ENCODE measurements at places on chromosomes 7 and 10.

GRCh38 chr7:144738708-144739314 is 97.0 kb downstream of the TPK1 start:
- peak; percentile 64 for DNase-seq

- no peak for DNase-seq
These were observed 280.9 kb downstream of the NEBL start for GRCh38 chr10:20616056-20616671.

DNA sequence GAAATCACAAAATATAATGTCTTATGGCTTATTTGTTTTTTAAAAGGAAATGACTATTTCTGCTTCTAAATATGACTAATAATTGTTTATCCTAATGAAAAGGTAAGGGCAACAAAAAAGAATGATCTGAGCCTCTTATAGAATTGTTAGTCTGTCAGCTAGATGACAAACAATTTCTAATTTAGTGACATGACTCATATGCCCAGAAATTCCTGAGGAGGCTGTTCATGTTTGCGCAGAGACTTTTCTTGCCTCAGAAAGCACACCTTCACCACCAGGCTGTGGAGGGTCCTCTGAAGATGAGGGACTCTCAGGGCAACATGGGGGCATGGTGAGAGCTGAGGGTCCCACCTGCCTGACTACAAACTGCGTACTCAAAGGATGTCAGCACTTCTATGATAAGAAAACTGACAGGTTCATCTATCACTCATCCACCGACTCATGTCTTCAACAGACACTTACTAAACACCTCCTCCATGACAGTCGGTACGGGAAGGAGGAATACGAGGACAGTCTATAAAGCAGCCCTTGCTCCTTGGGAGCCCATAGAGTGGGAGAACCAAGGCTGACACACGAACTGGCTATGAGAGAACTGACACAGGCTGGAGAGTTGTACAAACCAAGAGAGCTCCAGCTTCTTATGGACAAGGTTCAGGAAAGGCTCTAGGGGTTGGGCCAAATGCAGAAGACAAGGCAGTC is 102.0 kb downstream of the PKD1L1 start:
- DNase-seq: no peak

GRCh38 chr7:2956526-2957368 is 86.9 kb downstream of the CARD11 start:
- DNase-seq: peak; percentile 83

DNA sequence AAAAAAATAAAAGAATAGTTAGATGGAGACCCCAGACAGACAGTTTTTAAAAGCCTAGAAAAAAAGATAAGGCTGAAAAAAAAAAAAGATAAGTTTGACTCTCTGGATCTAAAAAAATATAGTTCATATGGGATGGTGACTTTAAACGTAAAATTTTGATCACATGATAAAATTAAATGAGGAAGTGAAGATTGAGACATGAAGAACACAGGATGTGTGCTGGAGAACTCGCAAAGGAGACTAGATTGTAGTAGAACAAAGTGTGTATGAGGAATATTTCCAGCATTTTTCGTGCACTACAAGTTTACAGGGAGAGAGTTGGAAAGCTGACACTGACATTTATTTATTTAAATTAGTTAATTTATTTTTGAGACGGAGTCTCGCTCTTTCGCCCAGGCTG is 286.4 kb downstream of the PRPF18 start:
- DNase-seq: peak; percentile 16

- peak; percentile 41 for DNase-seq
These were observed 42.3 kb downstream of the PRKCQ start for GRCh38 chr10:6537770-6538169.

DNA sequence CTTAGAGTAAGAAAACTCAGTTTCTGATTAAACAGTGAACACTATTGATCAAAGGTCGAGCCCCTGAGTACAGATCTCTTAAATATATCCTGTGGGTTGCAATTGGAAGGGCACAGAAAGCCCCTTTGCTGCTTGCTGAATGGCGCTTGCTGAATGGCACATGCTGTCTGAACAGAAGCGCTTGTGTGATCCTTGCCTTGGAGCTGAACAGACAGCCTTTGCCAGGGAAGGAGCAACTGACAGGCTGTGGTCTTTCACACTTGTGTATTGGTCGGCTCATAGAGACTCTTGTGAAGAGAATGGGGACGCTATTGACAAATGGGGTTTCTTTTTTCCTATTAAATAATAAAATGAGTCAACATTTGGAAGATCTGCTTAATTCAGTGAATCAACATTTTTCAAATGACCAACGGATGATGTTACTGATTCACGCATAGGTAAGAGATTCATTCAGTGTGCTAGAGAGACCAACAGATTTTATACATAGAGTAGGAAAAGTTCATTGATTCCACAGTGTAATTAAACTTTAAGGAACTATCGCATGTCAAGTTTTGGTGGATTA is 99.4 kb upstream of the TNS3 start:
- DNase-seq: no peak

DNA sequence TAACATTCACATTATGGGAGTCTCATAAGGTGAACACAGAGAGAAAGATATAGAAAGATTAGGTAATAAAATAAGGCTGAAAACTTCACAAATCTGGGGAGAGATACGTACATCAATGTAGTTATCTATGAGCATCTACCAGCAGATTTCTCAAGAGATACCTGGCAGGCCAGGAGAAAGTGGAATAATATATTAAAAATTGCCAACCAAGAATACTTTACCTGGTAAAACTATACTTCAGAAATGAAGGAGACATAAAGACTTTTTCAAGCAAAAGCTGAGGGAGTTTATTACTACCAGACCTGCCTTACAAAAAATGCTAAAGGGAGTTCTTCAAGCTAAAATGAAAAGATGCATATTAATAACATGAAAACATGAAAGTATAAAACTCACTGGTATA is 78.8 kb upstream of the COMTD1 start:
- DNase-seq: no peak

- no peak for DNase-seq
These were observed 78.7 kb upstream of the PDK4 start for GRCh38 chr7:95675016-95675415.

DNA sequence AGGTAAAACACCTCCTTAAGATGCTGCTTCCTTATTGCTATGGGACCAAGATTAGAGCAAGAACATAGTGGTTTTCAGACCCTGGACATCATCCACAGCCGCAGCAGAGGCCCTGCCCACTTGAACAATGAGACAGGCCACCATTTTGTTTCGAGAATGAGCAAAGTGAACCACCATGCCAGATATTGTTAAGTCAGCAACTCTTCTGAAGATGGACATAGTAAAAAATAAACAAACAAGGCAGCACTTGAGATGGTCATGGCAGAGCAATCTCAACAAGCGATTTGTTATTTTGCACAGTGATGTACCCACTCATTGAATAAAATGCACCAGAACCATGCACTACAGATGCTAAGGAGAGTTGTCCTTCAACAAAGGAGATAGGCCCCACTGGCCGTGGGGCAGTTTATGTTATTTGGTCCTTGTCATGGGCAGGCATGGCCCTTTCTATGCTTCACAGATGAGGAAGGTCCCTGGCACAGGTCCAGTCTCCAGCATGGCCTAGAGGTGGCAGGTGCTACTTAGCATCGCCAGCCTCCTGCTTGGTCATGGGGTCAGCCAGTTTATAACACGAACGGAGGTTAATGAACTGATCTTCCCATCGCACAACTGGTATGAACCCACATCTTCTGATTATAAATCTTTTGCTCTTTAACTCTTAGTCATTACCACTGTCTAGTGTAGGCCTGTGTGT is 44.1 kb downstream of the IKZF1 start:
- DNase-seq: no peak

GRCh38 chr10:95526044-95526443 is 35.1 kb downstream of the SORBS1 start:
- no peak for DNase-seq

DNA sequence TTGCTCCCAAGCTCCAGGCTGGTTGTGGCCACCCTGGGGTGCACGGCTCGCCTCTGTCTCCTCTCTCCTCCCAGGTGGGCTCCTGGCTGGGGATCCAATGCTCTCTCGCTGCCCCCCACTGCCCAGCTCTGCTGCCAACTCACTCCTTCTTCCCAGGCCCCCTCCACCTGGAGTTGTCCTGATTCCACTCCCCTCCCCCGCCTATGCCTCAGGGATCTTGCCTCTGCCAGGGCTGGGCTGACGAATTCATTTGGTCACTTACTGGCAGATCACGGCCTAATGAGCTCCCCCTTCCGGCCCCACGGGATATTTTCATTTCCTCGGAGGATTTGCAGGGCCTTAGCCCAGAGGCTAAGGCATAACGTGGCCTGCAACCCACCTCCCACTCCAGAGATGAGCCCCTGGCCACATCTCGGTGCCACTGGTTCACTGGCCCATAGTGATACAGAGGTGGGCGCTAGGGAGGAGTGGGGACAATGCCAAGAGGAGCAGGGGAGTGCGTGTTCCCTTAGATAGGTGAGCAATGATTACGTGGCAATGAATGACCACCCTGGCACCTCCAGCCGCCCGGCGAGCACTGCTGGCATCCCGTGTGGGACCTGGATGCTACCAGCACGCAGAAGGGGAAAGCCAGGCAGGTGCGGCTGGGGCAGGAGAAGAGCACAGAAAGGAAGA is 344.6 kb upstream of the SHH start:
- DNase-seq: peak; percentile 7

GRCh38 chr10:123573236-123574108 is 92.7 kb upstream of the GPR26 start:
- DNase-seq: peak; percentile 64

DNA sequence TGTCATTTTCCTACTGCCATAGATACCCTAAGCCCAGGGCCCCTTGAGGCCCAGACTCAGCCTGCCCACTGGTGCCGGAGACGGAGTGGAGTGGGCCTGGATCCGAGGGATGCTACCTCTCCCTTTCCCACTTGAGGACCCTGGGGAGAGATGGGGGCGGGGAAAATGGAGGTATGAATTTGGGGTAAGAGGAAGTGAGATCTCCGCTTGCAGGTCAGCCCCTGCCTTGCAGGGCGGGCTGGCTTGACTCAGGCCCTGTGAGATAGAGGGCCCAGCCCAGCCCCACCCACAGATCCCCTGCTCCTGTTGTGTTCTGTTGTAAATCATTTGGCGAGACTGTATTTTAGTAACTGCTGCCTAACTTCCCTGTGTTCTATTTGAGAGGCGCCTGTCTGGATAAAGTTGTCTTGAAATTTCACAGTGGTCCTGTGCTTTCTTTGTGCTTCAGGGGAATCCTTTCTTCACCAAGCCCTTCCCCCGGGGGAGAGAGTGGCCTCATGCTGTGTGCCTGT is 13.2 kb downstream of the YKT6 start:
- DNase-seq: peak; percentile 54

DNA sequence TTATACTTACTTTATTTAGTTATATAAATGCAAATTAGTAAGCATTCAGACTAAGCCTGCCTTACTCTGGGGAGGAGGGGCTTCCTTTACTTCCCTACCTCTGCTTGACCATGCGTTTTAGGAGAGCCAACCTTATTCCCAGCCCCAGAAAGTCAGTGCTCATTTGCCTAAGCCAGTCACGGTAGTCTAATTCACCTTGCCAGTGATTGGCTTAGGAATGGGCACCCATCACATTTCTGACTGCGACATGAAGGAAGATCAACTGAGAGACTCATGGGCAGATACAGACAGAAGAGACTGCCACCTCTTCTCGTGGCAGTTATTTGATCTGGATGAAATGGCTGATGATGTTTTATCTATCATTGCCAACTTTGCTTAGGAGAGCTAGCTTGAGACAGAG is 29.5 kb downstream of the RPA3 start:
- DNase-seq: peak; percentile 23

DNA sequence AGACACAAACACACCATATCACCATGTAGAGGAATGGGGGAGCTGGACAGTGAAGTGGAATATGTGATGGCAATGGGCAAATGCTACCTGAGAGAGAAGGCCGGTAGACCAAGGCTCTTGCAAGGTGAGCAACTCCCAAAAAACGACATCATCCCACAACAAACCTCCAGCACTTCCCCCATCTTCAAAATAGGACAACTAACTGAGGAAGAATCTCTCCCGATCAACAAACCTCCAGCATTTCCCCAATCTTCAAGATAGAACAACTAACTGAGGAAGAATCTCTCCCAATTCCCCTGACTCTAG is 387.2 kb downstream of the PARD3 start:
- DNase-seq: no peak

DNA sequence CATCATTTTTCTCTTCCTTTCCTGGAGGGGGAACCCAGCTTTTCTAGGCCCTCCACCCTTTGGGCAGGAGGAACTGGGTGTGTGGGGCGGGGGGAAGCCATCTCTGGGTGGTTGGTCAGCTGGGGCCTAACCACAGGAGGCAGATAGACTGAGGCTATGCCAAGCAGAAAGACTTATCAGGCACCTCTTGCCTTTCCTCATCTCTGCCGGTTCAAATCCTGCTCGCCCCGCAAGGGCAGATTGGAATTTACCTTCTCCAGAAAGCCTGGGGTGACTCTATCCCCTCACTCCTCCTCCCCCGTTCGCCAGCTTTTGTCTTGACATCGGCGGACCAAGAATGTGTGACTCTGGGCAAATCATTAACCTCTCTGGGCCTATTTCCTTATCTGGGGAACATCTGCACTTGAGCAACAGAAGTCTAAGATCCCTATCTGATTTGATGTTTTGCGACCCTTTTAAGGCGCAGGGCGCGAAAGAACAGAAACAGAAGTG is 584 bp upstream of the GARS1 start:
- peak; percentile 85 for DNase-seq

DNA sequence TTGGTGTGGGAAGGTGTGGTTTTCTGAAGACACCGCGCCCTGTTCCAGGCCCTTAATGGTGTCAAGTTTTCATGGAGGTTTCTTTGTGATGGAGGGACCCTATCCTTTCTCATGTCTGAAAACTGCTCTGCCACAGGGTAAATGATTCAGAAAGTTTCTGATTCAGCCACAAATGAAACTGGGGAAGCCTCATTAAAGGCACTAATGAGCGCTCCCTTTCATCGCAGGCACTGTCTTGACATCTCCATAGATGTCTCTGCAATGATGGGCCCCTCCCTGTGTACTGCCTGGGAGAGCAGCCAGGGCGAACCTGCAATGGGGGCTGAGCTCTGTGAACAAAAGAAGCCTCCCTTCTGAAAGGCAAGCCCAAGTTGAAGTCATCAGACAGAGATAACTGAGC is 355.3 kb downstream of the PRPF18 start:
- DNase-seq: no peak

DNA sequence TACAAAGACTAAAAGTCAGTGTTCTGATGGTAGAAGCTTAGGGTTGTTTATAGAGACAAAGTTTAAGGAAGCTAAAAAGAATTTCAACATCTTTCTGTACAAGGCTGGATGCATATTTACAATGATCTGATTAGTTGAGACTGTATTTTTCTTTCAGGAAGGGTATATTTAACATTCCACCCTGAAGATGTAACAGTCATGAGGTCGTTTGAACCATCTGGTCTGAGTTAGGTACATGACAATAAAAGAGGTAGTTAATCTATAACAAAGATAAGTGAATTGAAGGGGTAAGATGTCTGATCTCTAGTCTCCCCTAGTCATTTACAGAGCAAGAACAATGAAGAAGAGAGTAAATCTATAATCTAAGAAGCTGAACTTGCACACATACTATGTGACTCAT is 821.2 kb downstream of the CNTNAP2 start:
- no peak for DNase-seq

- no peak for DNase-seq
These were observed 28.2 kb upstream of the ANK3 start for GRCh38 chr10:60417901-60418300.

Data from hematopoietic multipotent progenitor cell treated with erythropoietin and hydrocortisone succinate and interleukin-3 and kit ligand, for 6 days (in vitro differentiated cells).